ENCODE measurements at places on chromosomes 6 and 20.

GRCh38 chr20:44637042-44637441 lies 14.5 kb downstream of the ADA start:
- no peak for DNase-seq

DNA sequence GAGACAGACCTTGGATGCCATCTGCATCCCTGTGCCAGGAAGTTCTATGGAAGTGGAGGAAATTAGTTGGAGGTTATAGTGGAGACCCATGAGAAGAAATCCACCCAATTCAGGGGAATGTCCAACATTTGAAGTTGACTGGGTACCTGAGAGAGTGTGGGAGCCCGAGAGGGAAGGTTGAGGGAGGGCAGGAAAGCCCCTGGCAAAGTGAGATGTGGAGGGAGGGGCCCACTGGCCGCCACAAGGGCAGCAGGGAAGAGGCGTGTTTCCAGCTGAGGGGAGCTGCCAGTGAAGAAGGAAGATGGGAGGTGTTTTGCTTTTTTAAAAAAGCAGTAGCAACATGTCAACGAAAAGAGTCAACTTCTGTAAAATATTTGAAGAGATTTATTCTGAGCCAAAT lies 16.3 kb upstream of the SERPINB9 start:
- peak; percentile 72 for DNase-seq

- no peak for DNase-seq
These were observed 554 bp upstream of the ZSCAN31 start for GRCh38 chr6:28336284-28337120.

DNA sequence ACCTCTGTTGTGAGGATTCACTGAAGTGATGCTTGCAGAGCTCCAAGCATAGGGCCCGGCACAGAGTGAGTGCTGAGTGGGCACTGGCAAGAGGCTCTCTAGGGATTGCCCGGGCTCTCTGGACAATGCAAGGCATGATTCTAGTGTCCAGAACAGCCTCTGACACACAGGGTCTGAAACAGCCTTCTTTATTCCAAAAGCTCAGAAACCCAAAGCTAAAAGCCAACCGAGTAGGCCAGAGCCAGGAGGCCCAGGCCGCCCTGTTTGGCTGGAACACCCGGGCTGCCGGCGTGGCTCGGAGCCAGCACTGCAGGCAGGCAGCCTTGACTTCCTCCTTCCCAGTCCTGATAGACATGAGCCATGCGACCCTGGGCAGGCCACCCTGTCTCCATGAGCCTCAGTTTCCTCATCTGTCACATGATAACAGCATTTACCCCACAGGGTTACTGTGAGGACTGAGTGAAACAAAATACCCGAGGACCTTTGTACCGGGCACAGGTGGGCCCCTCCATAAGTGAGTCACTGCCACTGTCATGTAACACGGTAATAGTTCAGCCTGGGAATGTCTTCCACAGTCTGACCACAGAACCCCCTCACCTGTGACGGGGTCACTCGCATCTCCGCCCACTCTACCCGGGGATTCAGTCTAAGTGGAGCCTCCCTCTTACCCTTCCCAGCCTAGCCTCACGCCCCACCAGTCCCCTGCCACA lies 51.5 kb downstream of the PTPRT start:
- no peak for DNase-seq

DNA sequence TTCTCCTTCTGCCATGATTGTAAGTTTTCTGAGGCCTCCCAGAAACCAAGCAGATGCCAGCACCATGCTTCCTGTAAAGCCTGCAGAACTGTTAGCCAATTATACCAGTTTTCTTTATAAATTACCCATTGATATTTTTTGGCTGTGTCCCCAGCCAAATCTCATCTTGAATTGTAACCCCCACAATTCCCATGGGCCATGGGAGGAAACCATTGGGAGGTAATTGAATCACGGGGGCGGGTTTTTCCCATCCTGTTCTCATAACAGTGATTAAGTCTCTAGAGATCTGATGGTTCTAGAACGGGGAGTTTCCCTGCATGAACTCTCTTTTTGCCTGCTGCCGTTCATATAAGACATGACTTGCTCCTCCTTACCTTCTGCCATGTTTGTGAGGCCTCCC lies 788.5 kb downstream of the C6orf118 start:
- DNase-seq = no peak

DNA sequence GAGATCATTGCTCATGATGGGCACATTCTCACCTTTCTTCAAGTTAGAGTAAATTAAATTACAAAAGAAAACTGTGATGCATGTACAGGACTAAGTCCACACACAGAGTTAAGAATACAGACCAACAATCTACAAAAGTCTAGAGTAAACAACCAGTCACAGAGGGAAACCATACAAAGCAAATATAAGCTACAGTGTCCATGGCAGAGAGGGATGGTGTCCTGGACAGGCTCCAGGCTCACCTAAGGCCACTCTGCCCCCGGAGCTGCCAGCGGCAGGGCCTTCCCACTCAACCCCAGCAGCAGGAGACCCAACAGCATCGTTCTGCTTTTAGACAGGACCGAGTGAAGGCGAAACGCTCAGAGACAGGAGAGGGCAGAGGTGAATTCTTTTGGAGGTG lies 16.0 kb downstream of the PDE10A start:
- no peak for DNase-seq

GRCh38 chr6:53547166-53547810 lies 2.4 kb upstream of the GCLC start:
- DNase-seq = no peak

GRCh38 chr6:5706124-5707033 lies 300.3 kb downstream of the NRN1 start:
- no peak for DNase-seq

DNA sequence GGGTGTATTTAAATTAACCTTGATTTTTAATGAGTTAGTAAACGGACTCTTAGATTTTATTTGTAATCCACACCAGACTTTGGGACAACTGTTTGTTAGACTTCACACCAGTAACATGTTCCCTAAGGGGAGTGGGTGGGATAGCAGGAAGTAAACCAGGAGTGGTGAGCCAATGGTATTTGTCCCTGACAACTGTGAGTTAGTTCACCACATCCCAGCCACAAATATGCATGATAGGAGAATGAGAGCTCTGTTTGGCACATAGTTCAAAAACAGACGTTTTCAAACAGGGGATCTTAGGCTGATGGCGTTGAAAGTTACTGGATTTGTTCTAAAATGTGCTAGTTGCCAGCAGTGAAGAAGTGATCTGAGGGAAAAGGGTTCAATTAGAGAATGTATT lies 18.7 kb upstream of the COL10A1 start:
- DNase-seq = no peak

GRCh38 chr6:90035047-90035723 lies 140.9 kb downstream of the GJA10 start:
- no peak for DNase-seq

DNA sequence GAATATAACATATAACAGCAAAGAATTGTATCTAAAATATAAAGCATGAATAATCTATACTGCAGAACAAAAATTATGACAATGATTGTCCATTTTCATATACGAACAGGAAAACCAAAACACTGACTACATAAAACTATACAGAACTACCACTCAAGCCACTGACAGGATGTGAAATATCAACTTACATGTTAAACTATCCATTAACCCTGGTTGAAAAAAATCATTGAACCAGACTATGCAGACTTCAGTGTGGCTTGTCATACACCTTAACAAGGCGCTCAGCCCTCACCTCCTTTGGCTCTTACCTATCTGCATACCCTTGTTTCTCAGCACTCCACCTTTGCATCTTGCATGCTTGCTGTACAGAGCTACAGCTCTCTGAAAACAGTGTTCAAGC lies 34.9 kb downstream of the ASCC3 start:
- no peak for DNase-seq

DNA sequence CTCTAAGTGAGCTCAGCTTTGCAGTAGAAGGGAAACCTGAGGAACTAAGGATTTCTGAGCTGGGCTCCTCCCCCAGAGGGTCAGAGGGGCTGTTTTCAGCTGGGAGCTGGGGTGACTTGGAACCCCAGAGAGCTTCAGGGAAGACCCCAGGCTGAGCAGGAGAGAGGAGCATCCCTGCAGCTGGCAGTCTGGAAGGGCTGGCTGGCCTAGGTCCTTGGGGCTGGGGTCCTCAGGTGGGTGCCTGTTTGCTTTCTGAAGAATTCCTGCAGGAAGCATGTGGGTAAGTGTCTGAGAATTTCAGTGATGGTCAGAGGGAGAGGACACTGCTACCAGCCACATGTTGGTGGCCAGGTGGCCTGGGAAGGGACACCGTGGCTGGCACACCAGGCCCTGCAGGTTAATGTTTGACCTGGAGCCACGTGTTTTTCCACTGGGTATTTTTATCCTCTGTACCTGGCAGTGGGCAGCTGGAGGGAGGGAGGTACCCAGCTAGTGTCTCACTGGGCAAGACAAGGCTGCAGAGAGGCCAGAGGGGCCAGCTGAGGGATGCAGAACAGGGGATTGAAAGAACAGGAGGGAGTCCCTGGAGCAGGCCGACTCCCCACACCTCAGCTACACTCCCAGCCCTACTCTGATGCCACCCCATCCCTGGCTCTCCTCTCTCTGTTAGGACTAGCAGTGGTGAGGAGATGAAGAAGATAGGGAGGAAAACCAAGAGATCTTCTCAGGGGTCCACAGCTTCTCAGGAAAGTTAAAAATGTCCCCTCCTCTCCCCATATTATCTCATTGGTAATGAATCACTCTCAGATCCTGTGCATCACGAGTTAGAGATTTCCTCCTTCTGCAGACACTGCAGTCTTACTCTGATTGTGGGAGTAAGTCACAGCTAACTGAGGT lies 143.6 kb downstream of the VEGFA start:
- no peak for DNase-seq

DNA sequence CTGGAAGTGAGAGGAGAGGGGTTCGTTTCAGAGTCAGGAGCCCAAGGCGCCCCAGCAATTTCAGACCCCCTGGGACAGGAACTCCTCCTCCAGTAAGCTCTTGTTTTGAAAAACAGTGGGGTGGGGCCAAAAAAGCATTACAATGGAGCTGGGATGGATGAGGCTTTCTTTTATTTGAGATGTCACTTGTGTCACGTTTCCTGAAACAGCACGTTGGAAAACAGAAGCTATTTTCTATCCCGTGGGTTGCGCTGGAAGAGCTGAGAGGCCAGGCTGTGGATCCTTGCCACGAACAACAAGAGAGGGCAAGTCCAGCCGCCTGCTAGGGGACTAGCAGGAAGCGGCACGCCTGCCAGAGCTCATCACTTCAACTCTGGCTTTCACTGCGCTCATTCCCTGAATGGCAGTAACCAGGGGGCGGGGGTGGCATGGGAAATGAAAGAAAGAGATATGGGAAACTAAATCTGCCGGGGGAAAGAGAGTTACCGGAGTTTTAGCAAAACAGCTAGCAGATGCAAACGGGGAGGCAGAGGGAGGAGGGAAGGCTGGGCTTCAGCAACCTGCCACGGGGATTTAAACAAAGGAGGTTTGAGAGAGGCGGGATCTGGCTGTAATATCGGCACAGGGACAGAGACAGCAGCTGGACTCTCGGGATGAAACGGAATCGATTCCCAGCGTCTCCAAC lies 34.6 kb downstream of the GCNT2 start:
- DNase-seq = no peak

DNA sequence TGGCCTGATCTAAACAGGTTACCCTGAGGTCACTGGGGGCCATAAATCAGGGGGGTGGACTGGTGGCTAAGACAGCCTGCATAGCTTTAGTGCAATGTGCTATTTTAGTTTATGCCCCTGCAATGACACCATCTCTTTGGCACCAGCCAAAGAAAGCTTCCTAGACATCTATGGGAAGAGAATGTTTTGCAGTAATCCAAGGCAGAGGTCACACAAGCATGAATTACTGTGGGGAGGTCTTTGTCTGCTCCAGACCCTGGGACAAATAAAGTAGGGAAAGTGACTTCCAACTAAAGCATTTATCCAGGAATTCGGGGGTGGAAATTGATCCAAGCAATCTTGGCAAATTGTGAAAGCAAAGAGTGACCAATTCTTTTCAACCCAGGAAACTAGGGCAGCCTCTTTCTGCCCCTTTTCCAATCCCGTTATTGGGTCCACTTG lies 5.3 kb downstream of the RIPOR2 start:
- no peak for DNase-seq

DNA sequence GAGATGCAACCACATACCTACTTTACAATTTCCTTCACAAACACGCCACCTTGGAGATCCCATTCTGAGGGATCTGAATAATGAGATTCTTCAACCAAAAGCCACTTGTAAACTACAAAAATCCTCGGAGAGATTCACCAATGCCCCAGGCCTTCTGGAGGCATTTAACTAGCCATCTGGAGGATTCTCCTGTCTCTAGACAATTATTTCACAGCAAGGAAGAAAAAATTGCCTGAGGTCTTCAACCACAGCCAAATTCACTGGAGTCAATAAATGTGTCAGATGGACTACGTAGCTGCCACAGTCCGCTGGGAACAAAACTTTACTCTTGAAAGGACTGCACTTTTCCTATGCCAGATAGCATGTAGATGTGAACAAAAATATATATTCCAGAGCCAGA lies 19.0 kb upstream of the DCDC2 start:
- no peak for DNase-seq

DNA sequence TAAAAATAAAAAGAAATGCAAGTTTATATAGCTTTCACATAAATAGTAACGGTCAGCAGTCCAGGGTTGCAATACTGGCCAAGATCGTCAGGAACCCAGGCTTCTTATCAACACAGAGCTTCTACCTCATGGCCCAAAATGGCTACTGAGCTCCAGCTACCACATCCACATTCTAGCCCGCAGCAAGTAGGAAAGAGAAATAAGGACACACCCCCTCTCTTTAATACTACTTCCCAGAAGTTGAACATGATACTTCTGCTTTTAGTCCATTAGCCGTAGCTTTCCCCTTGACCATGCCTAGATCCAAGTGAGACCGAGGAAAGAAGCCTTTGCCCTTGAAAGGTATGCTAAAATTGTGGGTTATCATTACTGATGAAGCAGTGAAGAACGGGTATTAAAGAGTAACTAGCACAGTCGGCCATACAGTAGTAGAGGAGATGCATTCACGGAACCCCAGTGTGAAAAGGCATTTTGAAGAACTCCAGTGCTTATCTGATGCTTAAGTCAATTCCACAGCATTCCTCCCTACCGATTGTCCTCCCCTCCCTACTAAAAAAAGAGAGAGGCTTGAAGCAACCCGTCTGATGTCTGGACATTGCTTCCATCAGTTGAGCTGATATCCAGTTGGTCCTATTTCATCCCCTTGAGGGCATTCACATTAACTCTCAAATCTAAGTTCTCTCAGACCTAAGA lies 226.9 kb upstream of the RREB1 start:
- no peak for DNase-seq

DNA sequence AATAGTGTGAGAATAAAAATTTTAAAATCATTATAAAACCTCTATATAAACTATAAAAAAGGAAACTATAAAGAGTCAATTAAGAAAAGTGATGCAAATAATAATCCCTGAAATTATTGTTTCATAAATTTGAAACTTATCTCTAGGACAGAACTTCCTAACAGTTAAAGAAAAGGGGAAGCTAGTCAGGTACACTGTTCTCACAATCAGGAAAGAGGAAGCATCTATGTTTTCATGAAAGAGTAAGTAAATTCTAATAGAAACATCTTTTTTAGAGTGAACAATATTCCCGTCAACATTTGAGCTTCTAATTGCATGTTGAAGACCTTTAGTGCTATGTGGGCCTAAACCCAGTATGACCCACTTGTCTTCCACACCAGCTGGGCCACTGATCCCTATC lies 1.2 kb upstream of the ADGRF1 start:
- no peak for DNase-seq

GRCh38 chr20:16129411-16129810 lies 443.8 kb downstream of the KIF16B start:
- no peak for DNase-seq
